ENCODE measurements at places on chromosomes 3 and 15.

DNA sequence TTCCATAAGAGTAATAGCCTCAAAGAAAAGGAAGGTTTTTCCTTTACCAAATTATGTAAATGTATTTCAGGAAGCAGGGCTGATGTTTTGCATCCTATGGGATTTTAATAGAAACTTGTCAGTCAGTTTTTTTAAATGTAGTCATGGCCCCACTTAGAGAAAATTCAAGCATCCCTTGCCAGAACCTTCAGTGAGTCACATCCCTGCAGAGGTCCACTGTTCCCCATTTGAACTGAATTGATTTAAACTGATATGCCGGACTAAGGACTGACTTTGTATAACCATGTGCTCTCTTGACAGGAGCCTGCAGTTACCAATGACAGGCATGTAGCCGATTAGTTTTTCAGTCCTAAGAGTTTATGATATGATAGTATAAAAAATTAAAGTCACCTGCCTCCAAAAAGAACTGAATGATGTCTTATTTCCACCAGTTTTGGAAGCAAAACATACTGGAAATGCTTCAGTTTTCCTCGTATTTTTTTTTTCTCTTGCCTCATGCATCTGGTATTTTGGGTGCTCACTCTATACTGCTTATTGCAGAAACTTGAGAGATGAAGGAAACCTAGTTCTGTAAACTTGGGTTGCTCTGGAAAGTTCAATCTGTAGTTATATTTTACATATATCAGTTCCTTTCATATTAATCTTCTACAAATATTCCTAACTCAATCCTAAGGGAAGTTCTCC, 30.7 kb downstream of the LRTM1 start:
- no peak for DNase-seq

GRCh38 chr3:132535575-132536441, 61.3 kb upstream of the ACKR4 start:
- peak; percentile 29 for DNase-seq

GRCh38 chr3:173510565-173510964, 113.0 kb downstream of the NLGN1 start:
- no peak for DNase-seq

- DNase-seq: no peak
Observed at GRCh38 chr15:56383010-56383409, 17.8 kb downstream of the TEX9 start.
